ENCODE measurements at places on chromosomes 2 and 18.

- no peak for DNase-seq
Observed at GRCh38 chr18:63046375-63046774, 273.2 kb downstream of the BCL2 start.

DNA sequence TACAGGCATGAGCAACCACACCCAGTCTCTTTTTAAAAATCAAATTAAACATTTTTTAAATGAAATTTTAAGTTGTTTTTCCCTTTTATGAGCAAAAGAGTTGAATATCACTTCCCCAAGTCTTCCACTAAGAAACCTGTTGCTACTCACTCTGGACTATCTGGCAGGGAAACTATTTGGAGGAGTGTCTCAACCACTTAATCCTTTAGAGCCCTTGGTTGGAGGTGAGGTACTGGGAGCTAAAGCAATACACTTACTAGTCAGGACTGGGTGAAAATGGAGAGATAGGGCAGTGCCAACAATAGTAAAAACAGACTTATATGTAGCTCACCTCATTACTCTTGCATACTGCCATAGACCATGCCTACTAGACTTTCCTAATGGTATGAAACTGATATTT is 135.5 kb downstream of the RND3 start:
- DNase-seq = no peak

- DNase-seq = no peak
Observed at GRCh38 chr2:53177327-53177726, 590.3 kb upstream of the CHAC2 start.

- DNase-seq = peak; percentile 53
Observed at GRCh38 chr2:56183643-56184499, at the start of gene CCDC85A. Gene CCDC85A (plus strand): TSS chr2:56183990. CDS start chr2:56184625, 635 bp downstream.

GRCh38 chr2:160194351-160194750 is 5.7 kb downstream of the ITGB6 start:
- DNase-seq = no peak

DNA sequence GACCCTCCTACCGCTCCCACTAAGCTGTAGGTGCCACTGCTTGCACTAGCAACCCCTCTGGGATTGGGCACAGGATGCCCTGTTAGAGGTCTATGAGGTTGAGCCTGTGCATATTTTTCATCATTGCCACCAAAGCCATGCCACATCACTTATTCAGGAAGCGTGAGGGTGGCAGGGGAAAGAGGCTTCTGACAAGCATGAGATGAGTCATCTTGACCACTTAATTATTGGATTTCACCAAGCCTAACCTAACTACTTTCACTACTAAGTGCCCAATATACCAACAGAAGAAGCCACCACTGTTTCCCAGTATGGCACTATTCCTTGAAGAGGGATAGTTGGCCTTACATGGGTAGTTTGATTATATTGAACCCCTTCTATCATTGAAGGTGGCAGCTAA is 181.3 kb upstream of the EPHA4 start:
- no peak for DNase-seq

DNA sequence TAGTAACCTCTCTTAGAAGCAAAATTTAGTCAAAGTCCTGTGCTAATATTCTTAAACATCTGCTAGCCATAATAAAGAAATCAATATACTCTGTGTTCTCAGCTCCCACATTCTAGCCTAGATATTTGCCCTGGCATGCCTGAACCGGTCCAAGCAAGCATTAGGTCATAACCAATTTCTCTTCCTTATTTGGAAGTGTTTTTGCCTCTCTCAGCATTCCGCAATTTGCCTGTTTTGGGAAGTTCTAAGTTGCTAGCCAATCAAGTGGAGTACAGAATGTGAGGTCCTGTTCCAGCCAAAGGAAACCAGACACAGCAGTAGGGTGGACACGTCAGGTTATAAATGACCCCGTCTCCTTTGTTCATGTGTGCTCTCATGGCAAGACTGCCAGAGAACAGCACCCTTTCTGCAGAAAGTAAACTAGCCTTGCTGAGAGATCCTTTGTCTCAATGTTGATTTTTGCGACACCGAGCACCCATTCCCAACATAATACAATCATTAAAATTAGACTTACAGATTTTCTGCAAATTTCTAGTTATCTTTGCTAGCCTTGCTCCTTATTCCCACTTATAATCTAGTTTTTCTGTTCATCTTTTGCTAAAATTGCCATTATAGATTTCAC is 13.0 kb upstream of the SULT1C4 start:
- DNase-seq = no peak

DNA sequence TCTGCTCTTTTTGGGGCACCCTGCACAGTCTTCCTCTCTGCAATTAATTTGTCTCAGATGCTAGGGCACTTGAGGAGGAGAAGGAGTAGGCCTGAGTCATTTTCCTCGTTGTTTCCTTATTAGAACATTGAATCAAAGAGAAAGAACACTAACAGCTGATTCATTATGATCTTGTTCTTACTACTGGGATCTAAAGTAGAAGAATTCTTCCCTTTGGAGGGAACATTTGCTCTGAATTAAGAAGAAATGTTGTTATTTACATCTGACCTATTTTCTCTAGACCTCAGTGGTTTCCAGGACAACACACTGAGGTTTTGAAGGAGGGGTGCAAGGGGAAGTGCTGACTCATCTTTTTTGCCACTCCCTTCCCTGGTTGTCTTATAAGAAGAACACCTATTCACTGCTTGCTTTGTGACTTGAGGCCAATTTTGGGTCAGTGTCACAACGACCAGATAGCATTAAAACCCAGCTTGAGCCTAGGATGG is 24.3 kb upstream of the STAT1 start:
- peak; percentile 94 for DNase-seq

DNA sequence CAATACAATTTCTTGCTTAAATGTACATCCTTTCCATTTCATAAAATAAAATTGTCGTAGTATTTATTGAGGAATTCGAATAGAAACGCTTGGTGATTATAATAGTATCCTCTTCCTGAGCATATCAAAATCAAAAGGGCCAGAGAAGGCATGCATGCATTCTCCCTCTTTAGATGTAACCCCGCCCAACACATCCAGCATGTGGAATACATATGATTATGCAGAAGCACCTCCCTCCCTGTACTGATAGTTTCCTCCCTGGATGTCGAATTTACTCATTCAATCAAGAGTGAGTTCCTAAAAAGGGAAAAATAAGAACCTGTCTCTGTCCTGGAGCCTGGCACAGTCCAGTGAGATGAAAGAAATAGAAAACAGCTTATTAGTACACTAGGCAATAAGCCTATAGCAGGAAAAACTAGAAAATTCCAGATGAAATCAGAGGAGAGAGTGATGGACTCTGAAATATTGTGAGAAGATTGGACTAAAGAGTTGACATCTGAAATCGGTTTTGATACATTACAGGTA is 262.9 kb downstream of the RDH14 start:
- no peak for DNase-seq

- no peak for DNase-seq
Observed at GRCh38 chr2:231935207-231935524, 9.0 kb upstream of the NPPC start.

GRCh38 chr18:63306819-63307550 is 12.6 kb downstream of the BCL2 start:
- DNase-seq = no peak

GRCh38 chr2:161796192-161796591 is 172.0 kb downstream of the SLC4A10 start:
- DNase-seq = no peak

- no peak for DNase-seq
Observed at GRCh38 chr2:215828528-215829184, 184.7 kb downstream of the MREG start.

DNA sequence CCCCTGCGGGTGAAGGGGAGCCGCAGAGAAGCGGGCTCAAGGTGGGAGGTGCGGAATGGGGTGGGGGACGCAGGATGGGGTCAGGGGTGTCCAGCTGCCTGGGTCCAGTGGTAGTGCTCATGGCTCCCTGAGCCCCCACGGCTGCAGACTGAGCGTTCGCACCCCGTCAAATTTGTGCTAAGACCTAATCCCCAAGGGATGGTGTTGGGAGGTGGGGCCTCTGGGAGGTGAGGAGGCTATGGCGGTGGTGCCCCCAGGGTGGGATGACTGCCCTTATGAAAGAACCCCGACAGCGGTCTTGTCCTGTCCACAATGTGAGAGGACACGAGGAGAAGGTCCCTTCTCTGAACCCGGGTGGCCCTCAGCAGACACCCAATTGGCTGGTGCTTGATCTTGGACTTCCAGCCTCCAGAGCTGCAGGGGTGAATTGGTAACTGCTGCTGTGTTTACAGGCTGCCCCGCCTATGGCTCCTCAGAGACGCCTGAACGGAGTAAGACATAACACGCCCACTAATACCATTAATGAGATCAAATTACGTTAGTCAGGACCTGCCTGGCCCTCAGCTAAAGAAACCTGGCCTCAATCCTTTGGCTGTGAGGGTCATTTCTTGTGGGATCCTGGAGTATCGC is 42.6 kb downstream of the PXDN start:
- DNase-seq = no peak
